ENCODE measurements at places on chromosomes 7 and 10. TPM values are rescaled to one million over a fixed set of nuclear protein-coding genes. Genes with fewer than 3 reads are reported as not detected.

UBN2 gene
- total RNA-seq, result 32.1 TPM

PPP1R3C gene
- 3.6 TPM for total RNA-seq

ITIH5 gene
- not detected for total RNA-seq

- DNase-seq, result no peak
Observed at GRCh38 chr7:3866277-3866676, 565.2 kb downstream of the SDK1 start.

- no peak for DNase-seq
Observed at GRCh38 chr10:43774234-43774769, 125.6 kb upstream of the ZNF32 start.

- no peak for DNase-seq
Observed at GRCh38 chr10:117316701-117317100, 58.5 kb downstream of the PDZD8 start.

GRCh38 chr7:47225387-47226131, 356.4 kb downstream of the TNS3 start:
- no peak for DNase-seq

DNA sequence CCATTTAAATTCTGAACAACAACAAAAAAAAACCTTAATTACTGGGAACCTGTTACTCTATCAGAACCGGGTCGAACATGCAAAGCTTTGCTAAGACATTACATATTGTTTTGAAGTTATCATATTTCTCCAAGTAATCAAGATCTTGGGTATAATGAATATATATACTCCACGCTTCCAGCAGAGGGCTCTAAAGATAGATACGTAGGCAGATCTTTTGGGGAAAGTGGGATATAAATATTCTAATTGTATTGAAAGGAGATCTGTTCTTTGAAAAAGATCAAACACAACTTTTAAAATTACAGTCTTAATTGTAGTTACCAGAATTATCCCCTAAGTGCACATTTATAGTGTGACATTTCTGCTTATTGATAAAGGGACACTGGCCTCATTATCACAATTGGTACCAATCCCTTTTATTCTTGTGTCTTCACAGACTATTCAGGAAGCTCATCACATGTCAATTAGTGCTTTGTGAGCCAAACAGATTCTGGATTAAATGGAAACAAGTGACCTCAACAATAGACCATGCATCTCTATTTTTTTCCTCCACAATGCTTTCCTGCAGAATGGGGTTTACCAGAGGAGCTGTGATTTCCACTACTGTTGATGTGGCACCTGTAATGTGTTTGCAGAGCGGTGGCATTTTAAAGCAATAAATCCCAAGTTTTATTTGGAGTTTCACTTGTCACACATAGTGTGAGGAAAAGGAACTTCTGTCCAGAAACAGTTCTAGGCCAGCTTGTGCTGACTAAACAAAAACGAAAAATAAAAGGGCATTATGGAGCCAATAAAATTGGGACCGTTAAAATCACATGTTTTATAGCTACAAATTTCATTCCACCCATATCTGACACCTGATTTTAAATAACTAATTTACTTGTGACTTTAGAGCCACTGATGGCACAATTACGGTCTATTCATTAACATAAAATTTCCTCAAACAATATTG, 122.4 kb downstream of the CTTNBP2 start:
- no peak for DNase-seq

DNA sequence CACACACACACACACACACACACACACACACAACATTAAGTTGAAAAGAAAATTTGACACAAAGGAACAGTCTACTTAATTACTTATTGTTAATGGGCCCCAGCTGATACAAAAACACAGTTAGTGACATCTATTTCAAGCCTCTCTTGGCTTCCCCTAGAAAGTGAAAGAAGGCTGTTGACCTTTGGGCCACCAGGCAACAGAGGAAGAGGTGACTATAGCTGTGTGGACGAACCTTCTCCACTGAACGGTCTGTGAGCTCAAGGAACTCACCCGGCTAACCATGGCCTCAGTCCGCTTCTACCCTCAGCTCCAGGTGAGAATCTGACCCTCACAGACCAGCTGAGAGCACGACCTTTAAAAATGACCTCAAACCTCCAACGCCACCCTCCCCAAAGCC, 32.9 kb upstream of the CALN1 start:
- DNase-seq, result no peak

DNA sequence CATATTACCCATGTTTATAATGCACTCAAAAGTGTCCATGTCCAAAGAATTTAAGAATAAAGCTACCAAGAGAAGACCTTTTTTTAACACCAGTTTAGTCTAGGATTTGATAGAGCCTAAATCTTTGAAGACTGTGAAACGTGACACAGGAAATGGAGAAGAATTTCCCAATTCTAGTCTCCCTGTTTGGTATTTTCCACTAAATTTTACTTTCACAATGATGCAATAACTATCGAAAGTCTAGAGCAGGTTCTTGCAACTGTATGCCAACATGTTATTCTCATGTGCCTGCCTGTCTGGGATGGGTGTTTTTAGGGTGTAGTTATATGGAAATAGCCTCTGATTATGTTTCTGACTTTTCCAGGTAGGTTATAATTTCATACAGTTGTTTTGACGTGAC, 6.9 kb upstream of the MXI1 start:
- no peak for DNase-seq

DNA sequence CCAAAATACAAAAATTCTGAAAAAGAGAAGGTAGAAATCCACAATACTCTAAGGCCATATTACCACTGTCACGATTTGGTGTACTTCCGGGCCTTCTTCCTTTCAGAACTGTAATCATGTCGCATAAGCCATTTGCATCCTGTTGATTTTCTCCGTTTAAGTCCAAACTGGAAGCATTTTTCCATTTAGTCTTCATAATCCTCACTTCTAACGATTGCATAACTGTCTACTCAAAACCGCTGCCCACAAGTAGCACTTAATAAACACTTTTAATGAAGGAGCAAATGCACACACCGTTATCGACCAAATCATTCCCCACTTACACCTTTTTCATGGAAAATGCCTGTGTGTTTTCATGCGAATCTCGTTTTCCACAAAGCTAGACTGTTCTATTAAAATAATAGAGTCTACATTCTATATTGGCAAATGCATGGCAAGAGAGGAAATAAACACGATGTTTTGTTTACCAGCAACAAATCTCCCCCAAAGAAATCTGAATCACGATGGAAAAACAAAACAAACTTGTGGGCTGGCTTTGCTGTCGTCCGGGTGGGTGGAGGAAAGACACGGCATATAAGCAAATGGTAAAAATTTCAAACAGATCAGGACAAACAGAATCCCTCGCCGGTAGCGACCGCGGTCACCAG, 1.0 kb downstream of the ATE1 start:
- DNase-seq, result no peak

DNA sequence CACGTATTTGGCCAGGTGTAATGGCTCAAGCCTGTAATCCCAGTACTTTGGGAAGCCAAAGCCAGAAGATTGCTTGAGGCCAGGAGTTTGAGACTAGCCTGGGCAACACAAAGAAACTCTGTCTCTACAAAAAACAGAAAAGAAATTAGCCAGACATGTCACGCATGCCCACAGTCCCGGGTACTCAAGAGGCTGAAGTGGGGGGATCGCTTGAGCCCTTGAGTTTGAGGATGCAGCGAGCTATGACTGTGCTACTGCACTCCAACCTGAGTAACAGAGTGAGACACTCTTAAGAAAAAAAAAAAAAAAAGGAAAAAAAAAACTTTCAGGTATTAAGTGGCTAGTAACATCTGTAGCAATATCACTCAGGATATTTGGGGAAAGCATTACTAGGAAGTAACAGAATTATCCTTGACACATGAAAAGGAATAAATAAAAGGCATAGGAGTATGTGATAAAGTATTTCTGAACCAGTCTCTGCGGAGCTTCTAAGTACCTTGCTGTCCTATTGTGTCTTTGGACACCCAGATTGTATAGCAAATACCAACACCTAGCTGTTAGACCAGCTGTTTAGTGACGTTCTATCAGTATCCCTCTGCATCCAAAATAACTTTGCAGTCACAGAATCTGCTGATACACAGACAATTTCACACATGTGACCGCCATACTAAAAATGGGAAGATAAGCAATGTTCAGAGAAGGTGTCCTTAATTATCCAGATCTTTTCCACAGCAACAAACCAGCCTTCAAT, 74.4 kb downstream of the CYTH3 start:
- DNase-seq, result no peak

DNA sequence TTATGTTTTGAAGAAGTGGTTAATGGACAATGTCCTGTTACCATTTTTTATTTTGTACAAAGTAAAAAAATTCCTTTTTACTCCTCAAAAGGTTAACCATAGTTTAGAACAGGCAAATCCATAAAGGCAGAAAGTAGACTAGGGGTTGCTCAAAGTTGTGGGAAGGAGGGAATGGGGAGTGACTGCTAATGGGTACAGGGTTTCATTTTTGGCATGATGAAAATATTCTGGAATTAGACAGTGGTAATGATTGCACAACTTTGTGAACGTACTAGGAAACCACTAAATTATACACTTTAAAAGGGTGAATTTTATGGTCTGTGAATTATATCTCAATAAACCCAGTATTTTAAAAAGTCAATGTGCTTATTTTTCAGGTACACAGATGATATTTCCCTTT, 35.4 kb upstream of the CDK14 start:
- no peak for DNase-seq

- DNase-seq, result no peak
Observed at GRCh38 chr10:71644307-71645180, 75.0 kb downstream of the C10orf105 start.

DNA sequence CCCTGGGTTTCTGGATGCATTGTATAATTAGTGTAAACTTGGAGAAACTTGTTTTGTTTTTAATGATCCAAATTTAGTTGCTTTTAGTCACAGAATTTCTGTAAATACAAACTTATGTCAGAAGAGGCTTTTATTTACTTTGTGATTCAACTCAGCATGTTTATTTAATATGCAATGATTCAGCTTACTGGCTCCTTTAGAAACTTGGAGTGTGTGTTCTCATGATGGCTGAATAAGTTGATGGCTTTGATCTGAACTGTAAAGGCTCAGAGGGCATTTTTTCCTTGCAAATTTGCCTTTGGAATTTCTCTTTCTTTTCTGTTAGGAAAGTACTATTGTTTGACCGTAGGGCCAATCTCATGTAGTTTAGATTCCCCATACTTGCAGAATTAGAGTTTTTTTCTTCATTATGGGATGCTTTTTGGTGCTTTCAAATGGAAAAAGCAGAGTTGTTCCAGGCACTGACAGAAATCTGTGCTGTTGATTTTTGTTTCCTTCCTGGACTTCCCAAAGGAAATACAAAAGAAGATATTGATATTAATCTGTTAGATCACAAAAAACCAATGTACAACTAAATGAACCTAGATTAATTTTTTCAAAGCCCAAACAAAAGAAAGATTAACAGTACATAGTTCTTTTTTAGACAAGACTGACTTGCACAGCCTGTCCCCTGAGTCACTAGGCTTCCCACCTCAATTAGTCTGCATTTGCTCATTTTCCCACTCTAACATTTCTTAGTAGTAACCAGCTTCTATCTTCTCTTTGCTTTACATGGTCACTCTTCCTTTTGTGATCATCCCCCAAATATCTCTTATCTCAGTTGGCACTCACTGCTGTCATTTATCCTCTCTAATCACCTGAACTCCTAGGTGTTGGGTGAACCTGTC, 96.8 kb upstream of the AGR3 start:
- DNase-seq, result no peak
